Stimulated activated naive B cell treated with anti-CD40 and anti-IgM and Interleukin-4, amounts not matched to agents 10 μg/mL and 1 μg/mL and 100 μg/mL, for 72 hours (primary cell): ENCODE measurements at places on chromosomes 5 and 9.

- DNase-seq: no peak
Observed at GRCh38 chr9:125983681-125984080, 236.5 kb downstream of the PBX3 start.

GRCh38 chr5:52709167-52709925 is 78.4 kb upstream of the ITGA1 start:
- DNase-seq: no peak

DNA sequence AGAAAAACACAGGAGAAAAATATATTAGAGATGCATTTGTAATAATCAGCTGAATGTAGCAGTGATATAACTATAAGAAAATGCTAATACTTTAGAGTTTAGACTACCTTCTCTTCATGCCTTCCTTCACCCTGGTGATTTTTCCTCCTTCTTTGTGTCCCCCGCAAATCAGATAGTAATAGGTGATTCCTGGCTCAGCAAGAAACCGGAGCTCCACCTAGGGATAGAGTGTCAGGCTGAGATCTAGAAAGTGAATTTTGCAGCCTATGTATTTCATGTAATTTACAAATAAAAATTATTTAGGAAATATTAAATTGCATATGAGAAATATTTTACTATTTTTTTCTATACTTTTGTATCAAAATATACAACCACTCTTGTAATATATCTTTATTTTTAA is 109.8 kb upstream of the ST8SIA4 start:
- no peak for DNase-seq

DNA sequence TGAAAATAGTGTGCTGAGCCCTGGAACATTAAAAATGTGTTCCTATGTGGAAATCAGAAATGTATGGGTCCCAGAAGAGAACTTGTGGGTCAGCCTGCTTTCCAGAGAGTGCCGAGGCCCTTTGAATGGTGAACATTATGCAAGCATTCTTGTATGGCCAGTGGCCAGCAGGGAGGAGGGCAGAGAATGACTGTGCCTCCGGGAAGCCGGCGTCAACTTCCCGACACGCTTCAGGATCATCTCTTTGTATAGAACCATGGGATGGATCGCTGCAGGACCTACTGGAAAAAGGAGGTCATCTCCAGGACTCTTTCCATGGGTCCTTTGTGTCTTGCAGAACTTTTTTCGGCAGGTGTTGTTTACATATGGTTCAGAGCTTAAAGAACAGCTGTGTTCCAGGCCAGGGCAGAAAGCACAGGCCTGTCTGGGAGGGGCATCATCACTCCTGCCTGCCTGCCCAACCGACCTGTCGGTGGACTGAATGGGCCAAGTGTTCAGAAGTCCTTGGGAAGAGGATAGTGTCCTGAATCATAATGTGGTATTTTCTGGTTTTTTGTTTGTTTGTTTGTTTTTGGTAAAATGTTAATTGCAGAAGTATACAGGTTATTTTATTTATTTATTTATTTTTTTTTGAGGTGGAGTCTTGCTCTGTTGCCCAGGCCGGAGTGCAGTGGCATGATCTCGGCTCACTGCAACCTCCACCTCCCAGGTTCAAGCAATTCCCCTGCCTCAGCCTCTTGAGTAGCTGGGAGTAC is 9.0 kb downstream of the PRRC2B start:
- no peak for DNase-seq

- DNase-seq: no peak
Observed at GRCh38 chr9:6123416-6123815, 92.2 kb upstream of the IL33 start.

GRCh38 chr9:123820139-123820538 is 109.8 kb downstream of the DENND1A start:
- no peak for DNase-seq

DNA sequence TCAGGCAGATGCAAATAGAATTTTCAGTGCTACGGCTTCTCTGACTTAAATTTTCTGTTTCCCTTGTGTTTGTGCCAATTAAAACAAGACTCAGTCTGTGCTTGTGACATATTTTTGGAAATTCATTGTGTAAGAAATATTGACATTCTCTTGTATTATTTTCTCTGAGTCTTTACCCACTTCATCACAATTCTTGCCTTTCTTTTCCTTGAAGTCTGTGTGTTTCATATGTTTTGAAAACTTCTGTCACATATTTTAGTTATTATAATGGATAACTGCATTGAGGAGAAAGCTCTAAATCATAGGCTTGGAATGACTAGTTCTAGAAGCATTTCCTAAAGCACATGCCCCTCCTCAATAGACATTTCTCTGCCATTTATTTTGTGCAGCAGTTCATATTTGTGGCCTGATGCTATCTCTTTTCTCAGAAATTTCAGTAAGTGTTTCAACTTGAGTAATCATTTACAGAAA is 206.6 kb downstream of the PALM2AKAP2 start:
- DNase-seq: no peak

- no peak for DNase-seq
Observed at GRCh38 chr9:84317563-84317962, 23.0 kb downstream of the SLC28A3 start.

DNA sequence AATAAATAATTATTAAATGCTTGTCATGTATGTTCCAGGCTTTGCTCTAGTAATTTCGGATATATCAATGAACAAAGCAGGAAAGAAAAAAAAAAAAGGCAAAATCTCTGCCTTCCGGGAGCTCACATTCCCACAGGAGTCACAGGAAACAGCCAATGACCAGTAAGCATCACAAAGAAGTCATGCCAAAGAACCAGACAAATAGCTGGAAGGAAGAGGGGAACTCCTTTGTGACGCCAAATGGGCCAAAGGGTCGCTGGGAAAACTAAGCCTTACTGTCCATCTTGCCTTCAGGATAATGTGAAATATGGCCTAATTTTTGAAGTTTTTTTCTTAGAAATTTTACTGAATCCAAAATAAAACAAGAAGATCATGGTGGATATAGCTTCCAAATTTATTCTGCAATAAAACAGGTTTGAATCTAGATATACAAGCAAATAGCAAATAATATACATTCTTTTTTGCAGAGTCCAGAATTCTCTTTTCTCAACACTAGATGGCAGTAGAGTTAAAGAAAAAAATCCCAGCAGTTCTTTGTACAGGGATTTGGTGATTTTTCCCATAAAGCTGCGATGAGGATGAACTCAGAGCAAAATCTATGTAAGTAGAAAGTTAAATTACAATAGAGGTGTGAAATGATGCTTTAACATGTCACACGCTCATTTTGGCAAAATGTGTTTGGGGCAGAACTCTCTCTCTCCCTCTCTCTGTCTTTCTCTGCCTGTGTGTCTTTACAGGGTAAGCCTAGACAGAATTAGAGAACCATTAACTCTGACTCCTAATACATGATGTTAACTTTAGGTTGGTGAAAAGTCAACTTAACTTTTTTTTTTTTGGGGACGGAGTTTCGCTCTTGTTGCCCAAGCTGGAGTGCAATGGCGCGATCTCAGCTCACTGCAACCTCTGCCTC is 60.0 kb upstream of the TUT7 start:
- no peak for DNase-seq

GRCh38 chr5:170426149-170426767 is 37.1 kb upstream of the KCNMB1 start:
- no peak for DNase-seq

- DNase-seq: no peak
Observed at GRCh38 chr5:16428359-16428758, 37.2 kb downstream of the ZNF622 start.
